Thymus (tissue), 14 donors: ENCODE measurements at places on chromosomes 1 and 21. TPM values are rescaled to one million over a fixed set of nuclear protein-coding genes. Genes with fewer than 3 reads are reported as not detected.

- no peak for DNase-seq
Observed at GRCh38 chr1:206020393-206021007, 3.2 kb downstream of the CTSE start.

- no peak for DNase-seq
Observed at GRCh38 chr1:157042846-157043245, 2.7 kb downstream of the ARHGEF11 start.

DNA sequence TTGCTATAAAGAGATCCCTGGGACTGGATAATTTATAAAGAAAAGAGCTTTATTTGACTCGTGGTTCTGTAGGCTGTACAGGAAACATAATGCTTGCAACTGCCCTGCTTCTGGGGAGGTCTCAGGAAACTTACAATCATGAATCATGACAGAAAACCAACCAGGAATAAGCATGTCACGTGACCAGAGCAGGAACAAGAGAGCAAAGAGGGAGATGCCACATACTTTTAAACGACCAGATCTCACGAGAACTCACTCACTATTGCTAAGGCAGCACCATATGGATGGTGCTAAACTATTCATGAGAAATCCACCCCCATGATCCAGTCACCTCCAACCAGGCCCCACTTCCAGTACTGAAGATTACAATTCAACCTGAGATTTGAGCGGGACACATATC lies 49.8 kb upstream of the RCC1 start:
- DNase-seq = peak; percentile 41

GRCh38 chr1:240823357-240823756 lies 211.4 kb upstream of the GREM2 start:
- no peak for DNase-seq

GRCh38 chr21:44702973-44703730 lies 6.2 kb downstream of the KRTAP10-12 start:
- no peak for DNase-seq

GRCh38 chr1:59763418-59763817 lies 51.3 kb upstream of the HOOK1 start:
- no peak for DNase-seq

GRCh38 chr1:201582705-201583442 lies 43.9 kb downstream of the NAV1 start:
- DNase-seq = no peak

GRCh38 chr1:112527266-112528010 lies 18.7 kb downstream of the WNT2B start:
- DNase-seq = no peak

- no peak for DNase-seq
Observed at GRCh38 chr1:39462074-39462473, 29.4 kb upstream of the BMP8A start.

The CNN3 gene
- polyA plus RNA-seq = 131 TPM

- DNase-seq = no peak
Observed at GRCh38 chr1:226572325-226572726, 23.8 kb downstream of the STUM start.
